ENCODE measurements at places on chromosomes 6 and 20.

GRCh38 chr20:32316667-32317066 is 39.2 kb downstream of the KIF3B start:
- DNase-seq = no peak

GRCh38 chr6:39143238-39143930 is 28.4 kb upstream of the SAYSD1 start:
- no peak for DNase-seq

- no peak for DNase-seq
These were observed 390.2 kb downstream of the UTRN start for GRCh38 chr6:144675231-144675861.

- no peak for DNase-seq
These were observed 705.7 kb upstream of the SLC35B3 start for GRCh38 chr6:9140951-9141460.

GRCh38 chr6:134379076-134379475 is 61.2 kb upstream of the SGK1 start:
- DNase-seq = no peak

DNA sequence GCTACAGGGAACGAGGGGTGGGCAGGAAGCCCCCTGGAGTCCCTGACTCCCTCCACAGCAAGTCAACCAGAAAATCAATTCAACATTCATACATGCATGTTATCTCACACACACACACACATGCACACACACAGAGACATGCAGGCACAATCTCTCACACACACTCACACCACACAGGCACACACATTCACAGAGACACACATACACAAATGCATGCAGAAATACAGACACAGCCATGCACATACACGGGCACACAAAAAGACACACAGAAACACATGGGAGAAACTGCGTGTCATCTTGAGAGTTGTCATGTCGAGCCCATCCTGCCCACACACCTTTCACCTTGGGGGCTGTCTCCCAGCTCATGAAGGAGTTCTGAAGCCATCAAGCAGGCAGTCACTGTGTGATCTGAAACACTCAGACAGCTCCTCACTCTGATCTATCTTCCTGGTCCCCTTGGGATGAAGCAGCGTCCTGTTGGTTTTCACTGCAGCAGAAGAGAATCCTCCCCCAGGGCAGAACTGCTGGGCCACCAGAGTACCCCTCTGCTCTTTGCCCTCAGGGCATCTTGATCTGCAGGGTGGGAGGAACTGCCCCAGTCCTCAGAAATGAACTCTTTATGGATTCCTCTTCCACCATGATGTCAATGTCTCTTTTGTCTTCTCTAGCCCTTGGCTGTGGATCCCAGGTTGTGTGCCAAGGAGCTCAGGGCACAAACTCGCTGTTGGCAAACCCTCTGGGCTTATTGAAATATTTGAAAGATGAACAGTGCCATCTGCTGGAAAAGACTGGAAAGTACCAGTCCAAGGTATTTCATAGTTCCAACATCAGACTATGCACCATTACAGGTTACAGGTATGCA is 8.8 kb downstream of the RAET1L start:
- DNase-seq = no peak

GRCh38 chr20:48285656-48286055 is 500.4 kb upstream of the SULF2 start:
- DNase-seq = no peak

GRCh38 chr6:13454286-13455221 is 32.8 kb downstream of the GFOD1 start:
- DNase-seq = peak; percentile 76

GRCh38 chr6:100461917-100462705 is 2.6 kb downstream of the SIM1 start:
- DNase-seq = no peak

GRCh38 chr6:108838101-108838717 is 10.0 kb upstream of the ARMC2 start:
- no peak for DNase-seq

DNA sequence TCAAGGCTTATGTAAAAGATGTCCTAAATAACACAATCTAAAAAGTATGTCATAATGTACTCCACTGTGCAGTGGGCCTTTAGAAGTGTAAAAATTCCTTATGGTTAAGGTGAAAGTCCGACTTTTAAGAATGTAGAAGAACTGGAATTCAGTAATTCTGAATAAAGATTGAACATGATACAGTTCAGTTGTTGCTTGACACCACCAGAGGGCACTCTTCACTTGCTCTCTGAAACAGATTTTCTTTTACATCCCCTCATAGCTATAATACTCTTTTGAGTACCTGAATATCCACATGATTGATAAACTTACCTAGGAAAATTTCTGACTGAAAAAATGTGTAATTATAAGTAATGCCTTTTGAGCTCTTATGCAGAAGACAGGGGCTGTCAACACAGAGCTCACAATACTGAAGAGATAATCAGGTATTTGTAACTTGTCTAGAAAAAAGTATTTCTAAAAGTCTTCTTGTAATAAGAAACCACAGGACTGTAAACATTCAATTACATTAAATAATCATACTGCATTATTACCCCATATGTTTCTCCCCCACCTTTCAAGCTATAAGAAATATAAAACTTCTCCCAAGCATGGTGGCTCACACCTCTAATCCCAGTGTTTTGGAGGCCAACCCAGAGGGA is 92.1 kb downstream of the POPDC3 start:
- no peak for DNase-seq

DNA sequence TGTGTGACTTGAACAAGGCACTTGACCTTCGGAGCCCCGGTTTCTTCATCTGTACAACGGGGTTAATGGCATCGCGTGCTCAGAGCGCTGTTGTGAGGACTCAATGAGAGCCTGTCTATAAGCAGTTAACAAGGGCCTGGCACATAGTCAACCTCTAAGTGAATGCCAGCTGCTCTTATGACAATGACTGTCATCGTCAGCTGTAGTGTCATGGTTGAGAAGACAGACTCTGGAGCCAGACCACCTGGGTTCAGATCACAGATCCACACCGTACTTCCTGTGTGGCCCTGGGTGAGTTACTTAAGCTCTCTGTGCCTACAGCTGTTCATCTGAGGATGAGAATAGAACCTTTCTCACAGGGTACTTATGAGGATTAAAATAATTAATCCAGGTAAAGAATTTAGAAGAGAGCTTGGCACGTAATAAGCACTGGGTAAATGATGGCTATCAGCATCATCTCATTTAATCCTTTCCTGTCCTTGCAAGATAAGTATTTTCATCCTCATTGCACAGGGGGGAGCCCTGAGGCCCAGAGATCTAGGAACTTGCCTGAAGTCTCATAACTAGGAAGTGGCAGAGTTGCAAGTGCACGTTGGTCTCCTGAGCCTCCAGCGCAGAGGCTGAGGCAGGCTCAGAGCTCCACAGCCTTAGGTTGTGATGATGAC is 105.3 kb downstream of the EYA2 start:
- no peak for DNase-seq

Data from stimulated activated CD8-positive, alpha-beta memory T cell treated with anti-CD3 and anti-CD28 coated beads, Interleukin-4, amount 100 ng/mL, for 24 hours (primary cell).